ENCODE measurements at places on chromosomes 3 and 15.

- DNase-seq, result no peak
Measured at GRCh38 chr15:31551323-31551722, 224.7 kb downstream of the KLF13 start.

GRCh38 chr3:113276751-113277080 is 65.4 kb downstream of the BOC start:
- DNase-seq, result no peak

DNA sequence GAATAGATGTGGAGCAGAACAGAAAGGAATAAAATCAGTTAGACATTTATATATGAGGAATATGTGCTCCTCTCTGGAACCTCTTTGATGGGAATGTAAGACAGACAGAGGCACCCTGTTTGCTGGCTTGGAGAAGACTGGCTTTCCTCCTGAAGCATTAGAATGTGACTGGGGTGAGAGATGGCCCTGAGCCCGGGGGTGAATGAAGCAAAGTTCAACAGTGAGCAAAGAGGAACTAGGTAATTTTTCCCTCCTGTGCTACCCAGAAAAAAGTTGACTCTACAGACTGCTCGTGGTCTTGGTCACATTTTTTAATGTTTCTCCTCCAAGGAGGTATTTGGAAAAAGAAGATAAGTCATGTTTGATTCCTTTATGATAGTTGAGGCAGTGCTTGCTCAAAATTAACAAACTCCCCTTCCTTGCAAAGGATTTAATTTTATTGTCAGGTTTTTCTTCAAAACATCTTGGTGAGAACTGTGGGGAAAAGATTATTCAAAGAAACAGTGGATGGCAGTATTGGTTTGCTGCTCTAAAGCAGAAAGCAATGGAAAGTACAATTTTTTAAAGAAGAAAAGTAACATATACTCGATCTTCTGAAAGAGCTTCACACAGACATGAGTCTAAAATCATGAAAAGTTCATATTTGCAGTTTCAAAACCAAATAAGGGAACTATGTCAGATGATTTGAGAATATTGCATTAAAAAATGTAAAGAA is 370.4 kb upstream of the CDIN1 start:
- no peak for DNase-seq

DNA sequence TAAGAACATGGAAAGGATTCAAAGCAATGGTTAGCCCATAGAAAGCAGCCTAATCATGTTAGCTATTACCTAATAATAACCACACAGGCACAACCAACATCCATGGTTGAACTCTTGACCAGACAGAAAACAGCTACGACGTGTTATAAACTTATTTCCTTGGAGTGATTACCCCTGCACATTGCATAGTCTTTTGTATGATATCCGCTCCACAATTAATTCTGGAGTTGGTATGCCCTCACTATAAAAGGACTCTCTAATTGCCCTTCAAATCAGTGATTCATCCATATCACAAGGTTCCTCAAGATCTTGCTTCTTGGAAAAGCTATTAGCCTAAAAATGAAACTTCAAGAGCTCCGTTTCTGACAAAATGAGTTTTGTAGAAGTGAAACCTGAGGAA is 117.9 kb downstream of the SYNPR start:
- no peak for DNase-seq

DNA sequence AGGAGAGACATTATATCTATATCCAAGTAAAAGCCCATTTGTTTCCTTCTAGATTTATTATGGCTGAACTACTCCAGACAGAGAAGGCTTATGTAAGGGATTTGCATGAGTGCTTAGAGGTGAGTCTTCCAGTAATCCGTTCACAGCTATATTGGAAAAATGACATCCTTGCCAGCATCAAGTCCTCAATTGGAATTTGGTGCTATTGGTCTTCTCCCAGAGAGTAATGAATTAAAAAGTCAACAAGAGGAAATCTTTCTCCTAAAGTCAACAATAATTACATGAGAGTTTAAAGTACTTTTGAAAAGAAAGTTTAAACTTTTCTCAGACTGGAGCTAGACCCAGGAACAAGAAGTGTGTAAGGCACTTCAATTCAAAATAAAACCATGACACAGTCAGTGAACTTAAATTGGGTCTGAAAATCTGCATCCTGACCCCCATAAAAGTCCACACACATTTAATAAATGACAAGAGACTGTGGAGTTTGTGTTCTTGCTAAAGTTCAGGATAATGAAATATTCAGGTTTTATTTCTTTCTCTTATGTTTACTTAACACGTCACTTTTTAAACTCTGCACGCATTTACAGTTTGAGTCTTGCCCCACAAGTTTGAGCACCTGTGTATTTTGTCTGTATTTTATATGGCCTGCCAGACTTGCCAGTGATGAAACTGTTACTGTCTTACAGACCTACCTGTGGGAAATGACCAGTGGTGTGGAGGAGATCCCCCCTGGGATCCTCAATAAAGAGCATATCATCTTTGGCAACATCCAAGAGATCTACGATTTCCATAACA is 268.2 kb upstream of the UMPS start:
- no peak for DNase-seq

DNA sequence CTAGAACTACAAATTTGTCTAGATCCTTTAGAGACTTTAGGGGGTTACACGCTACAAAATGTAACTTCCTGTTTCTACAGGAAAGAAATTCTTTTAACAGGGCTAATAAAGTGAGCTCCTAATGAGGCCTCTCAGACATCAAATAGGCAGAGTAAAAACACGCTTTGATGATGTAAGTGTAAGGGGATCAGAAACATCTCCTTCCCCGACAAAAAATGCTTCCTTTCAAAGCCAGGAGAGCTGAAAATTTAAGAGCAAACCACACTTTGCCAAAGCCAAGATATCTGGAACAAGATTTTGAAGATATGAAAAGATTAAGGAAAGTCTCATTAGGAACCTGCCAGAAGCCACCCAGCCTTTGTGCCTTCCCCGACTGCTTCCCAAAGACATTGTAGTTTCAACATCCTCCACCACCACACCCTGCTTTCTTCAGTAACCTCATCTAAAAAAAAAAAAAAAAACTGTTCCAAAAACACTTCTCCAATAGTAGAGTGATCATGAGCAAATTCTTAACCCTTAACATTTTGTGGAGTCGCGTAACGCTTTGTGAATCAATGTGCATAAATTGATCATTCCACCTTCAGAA is 505.0 kb upstream of the THBS1 start:
- no peak for DNase-seq

DNA sequence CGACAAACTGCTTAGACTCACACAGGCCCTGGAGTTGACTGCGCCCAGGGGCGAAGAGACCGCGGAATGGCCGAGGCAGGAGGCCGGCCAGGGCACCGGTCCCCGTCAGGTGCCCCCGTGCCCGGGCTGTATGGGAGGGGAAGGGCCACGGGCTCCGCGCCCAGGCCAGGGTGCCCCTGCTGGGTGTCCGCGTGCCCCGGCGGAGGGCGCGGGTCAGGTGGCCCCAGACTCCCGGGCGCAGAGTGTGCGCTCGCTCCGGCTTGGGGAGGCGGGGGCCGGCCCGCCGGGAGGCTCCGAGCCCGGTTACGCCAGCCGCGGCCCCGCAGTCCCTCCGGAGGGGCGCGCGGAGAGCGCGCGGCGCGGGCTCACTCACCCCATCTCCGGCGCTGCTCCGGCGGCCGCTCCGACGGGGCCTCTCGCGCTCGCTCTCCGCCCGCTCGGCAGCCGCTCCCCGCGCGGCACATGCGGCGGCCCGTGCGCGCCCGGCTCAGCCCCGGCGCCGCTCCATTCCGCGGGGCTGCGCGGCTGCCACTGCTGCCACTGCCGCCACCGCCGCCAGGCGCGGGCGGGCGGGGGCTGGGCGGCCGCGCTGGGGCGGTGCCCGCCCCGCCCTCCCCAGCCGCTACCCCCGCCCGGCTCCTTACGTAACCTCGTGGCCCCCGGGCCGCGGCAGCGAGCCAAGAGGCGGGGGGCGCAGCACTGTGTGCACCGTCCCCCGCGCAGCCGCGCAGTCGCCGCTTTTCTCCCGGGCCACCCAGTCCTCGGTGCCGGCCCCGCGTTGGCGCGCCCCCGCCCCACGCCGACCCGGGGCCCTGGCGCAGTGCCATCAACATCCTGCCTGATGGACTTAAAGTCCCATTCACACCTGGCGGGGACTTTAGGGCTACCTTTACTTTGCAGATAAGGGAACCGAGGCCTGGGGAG is at the start of gene HOMER2:
Gene HOMER2 (minus strand): TSS at position 563 of the 924 bp plus-strand sequence. CDS start 185 bp downstream, at position 378.
- peak; percentile 37 for DNase-seq

GRCh38 chr3:35688826-35689225 is 49.5 kb downstream of the ARPP21 start:
- DNase-seq, result no peak

GRCh38 chr3:106208251-106208650 is 339.4 kb upstream of the CBLB start:
- DNase-seq, result no peak

DNA sequence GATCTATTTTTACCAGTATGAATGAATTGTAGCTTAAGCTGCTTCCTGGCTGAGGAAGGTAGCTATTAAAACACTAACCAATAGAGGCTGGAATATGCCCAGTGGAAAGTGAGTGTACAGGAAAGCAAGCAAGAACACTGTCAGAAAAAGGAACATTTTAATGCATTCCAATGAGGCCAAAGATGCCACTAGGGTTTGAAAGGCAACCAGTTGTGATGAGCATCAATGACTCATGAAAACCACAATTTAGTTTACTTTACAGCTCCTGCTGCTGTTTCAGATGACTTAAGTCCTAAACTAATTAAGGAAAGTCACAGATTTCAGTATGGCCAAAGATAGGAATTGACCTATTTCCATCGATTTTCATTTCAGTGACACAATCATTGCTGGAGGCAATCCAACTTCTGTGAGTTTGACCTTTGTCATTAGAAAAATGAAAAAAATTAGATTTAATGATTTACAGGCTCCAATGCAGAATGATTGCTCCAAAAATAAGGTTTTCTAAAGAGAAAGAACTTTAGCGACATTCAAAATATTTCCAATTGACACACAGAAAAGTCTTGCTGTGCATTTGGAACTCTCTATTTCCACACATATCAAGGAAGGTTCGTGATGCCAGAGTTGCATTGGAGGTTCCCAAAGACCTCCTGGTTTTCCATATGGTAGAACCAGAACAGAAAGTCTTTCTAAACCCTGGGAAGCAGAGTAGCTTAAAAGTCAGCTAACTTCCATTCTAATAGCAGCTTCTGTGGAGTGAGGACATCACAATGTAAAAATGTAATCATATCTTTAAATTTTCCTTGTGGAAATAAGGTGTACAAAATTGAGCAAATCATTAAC is 103.0 kb downstream of the SUCNR1 start:
- no peak for DNase-seq

GRCh38 chr3:190175490-190175889 is 54.8 kb upstream of the P3H2 start:
- no peak for DNase-seq

- DNase-seq, result no peak
Measured at GRCh38 chr3:29763115-29763514, 482.2 kb downstream of the RBMS3 start.
